Fibroblast of lung (primary cell): ENCODE measurements at places on chromosomes 5 and 9. TPM values are rescaled to one million over a fixed set of nuclear protein-coding genes. Genes with fewer than 3 reads are reported as not detected.

ECM2 gene
- polyA plus RNA-seq, result 2.3 and 17.2 TPM in 2 replicates

OR4F3 gene
- polyA plus RNA-seq, result not detected in 2 replicates

TMEM174 gene
- not detected in 2 replicates for polyA plus RNA-seq

GOLGA1 gene
- polyA plus RNA-seq, result 12.0 and 12.8 TPM in 2 replicates

STK32A gene
- polyA plus RNA-seq, result 0.16 and 0.30 TPM in 2 replicates

SOX30 gene
- polyA plus RNA-seq, result 0.02 and 0.05 TPM in 2 replicates

IQGAP2 gene
- 5.1 and 7.0 TPM in 2 replicates for polyA plus RNA-seq

PCDHGA2 gene
- polyA plus RNA-seq, result 4.2 and 5.8 TPM in 2 replicates
